ENCODE measurements at places on chromosomes 6 and 20. TPM values are rescaled to one million over a fixed set of nuclear protein-coding genes. Genes with fewer than 3 reads are reported as not detected.

Gene SYTL3
- 0.74 TPM for total RNA-seq

Gene SEL1L2
- total RNA-seq, result not detected

Gene TSPO2
- total RNA-seq, result not detected

Gene OLIG3
- not detected for total RNA-seq

Gene NKX2-2
- total RNA-seq, result not detected

Gene CRIP3
- not detected for total RNA-seq

Gene MCHR2
- not detected for total RNA-seq

Gene NUP43
- 49.0 TPM for total RNA-seq

Gene KPNA5
- total RNA-seq, result 7.1 TPM

Gene DEFB113
- total RNA-seq, result not detected

Gene CRISP3
- total RNA-seq, result not detected

Gene NR2E1
- total RNA-seq, result not detected

Gene NRN1
- 25.6 TPM for total RNA-seq

Gene GPRC6A
- not detected for total RNA-seq

Gene BHLHE23
- not detected for total RNA-seq

Gene FAXC
- total RNA-seq, result 3.6 TPM

Gene AHCY
- total RNA-seq, result 101 TPM

Gene OR2H1
- total RNA-seq, result not detected

Measured in endothelial cell of umbilical vein (primary cell).